Osteocyte (in vitro differentiated cells): ENCODE measurements at places on chromosomes 11 and 22.
A peak's percentile ranks its signal among the peaks of the same experiment; 100 is the strongest.

DNA sequence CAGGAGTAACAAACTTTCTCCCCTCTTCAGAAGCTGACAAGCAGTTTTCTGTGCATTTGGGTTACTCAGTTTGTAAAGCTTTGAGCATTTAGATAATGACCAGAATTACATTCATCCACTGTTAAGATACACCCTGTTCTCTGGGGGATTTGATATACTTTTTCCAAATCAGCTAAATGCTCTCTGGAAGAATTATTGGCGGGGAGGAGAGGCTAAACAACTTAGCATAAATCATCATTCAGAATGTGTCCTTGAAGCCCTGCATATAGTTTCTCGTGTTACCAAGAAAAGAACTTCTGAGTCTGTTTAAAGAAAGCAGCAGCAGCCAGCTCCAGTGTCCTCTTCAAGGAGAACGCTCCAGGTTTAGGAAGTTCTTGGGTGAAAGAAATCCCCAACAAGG, 54.9 kb upstream of the LDLRAD3 start:
- no peak for DNase-seq

DNA sequence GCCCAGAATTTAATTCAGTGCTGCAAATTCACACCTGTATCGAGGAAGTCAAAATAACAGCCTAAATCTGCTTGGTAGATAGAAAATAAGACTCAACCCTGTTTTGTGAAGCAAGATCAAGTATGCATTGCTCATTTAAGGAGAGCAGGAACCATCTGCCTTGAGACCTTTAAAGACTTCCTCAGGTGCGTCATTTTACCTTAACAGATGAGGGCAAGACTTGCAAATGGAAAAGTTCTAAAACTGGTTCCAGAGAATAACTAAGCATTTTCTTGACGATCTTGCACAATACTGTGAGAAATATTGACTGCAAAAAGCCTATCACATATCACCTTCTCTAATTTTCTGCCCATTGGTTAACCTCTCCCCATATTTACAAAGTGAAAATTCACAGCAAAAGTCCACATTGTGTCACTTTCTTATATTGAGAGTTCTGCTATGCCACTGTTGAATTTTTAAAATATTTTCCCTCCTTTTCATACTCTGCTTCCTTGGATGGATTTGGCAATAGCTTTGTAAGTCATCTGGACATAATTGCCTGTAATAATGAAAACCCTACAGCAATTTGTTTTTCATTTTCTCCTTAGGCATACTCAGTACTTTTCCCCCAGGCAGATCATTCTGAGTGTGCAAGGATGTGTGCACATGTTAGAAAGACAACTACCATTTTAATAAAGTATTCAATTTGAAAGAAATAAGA, 234.2 kb downstream of the AASDHPPT start:
- DNase-seq, result no peak

- DNase-seq, result no peak
These were observed 7.2 kb upstream of the CARD10 start for GRCh38 chr22:37526376-37526775.

GRCh38 chr11:119650251-119650650, 78.7 kb downstream of the NECTIN1 start:
- no peak for DNase-seq

GRCh38 chr11:110903378-110903777, 191.1 kb upstream of the ARHGAP20 start:
- DNase-seq, result no peak

- no peak for DNase-seq
These were observed 176.9 kb downstream of the NAV2 start for GRCh38 chr11:19889531-19889930.

DNA sequence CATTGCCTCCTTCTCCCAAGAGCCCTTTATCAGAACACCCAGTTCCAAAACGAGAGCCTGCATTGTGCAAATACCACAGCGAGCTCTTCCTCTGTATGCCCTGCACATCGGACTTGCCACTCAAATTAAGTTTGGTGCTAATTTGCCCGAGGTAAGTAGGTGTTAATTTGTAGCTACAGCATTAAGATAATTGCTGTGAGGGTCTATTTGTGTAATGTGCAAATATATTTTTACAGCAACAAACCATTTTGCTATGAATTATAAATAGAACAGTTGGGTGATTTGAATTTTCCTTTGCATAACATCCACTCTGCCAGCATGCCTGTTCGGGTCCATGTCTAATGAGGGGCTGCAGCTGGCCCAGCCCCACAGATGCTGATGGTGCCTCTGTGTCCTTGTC, 8.1 kb downstream of the ARHGAP8 start:
- no peak for DNase-seq

- DNase-seq, result no peak
These were observed 1.6 kb downstream of the YIF1A start for GRCh38 chr11:66287211-66287888.

DNA sequence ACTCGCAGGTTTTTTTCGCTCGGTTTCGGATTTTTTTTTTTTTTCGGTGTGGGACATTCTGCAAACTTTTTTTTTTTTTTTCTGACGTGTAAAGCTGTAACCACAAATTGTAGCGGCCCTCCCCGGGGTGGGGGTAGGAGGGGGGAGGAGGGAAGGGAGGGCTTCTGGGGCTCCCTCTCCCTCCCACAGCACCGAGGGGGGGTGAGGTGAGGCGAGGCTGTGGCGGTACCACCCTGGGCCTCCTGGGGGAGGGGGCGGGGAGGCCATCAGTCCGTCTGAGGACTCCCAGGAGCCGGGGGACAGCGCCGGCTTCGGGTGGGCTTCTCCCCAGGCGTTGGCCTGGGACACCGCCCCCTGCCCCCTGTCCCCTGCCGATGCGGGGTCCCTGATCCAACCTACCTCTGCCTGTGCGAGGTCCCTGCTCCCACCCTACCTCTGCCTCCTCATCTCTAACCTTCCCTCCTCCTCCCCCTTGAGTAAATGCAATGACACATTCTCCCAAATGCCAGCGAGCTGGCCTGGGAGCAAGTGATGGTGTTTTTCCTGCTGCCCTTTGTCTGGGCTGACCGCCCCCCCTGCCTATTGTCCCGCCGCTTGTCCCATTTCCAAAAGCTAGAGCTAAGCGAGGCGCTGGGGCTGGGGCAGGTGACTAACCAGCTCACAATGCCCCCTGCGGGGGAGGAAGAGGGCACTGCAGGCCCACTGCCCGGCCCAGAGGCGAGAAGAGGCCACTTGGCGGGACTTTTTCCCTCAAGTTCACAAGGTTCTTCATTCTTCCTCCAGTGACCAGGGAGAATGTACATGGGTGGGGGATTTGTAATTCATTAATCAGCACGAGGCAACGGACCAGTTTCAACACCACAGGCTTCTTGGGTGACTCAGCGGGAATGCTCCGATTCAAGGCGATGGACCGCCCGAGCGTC, 511 bp upstream of the CLCF1 start:
- peak; percentile 93 for DNase-seq

DNA sequence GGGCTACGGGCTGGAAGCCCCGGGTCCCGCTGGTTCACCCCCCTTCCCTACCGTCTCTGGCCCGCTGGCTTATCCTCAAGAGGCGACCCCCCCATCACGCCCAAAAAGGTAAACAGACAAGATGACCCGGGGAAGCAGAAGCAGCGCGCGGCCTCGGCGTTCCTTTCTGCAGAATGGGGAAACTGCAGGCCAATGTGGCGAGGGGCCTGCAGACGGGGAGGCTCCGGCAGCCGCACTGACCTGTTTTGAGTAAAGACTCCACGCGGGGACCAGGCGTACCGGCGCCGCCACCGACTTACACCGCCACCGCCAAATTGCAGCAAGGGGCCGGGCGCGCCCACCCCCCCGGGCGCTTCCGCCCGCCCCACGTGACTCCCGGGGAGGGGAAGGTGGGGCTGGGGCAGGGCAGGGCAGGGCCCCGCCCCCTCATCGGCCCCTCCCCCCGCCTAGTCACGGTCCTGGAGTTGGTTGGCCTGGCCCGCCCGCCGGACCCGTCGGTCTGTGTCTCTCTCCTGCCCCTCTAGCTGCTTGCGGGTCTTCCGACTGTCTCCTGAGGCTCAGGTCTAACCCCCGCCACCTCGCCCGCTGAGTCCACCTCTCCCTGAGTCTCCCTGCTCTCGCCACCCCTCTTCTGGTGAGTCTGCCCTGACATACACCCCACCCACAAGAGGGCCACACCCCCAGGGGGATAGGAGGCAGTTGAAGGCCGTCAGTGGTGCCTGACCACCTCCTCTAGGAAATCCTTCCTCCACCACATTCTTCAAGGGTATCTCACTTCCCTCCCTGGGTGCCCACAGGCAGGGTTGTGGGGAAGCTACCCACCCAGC, at the start of gene ARAP1:
ARAP1 (minus strand) TSS at position 321 of the 827 bp plus-strand sequence. CDS start 25,280 bp downstream, outside the sequence.
- no peak for DNase-seq

DNA sequence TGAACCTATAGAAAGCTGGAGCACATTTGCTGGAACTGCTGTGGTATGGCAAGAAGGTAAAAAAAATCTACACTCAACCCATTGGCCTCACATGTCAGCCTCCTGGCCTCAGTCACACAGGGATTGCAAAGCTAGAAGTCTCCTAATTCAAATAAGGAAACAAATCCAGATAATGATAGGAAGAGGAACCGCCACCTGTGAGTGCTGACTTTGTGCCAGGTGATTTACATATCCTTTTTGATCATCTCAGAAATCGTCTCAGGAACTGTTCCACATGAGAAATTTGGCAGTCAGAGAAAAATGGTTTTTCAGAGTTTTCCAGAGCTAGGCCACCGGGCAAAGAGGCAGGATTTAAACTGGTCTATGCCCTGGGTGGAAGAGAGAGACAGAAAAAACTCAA, 986 bp downstream of the NLRP10 start:
- DNase-seq, result no peak

DNA sequence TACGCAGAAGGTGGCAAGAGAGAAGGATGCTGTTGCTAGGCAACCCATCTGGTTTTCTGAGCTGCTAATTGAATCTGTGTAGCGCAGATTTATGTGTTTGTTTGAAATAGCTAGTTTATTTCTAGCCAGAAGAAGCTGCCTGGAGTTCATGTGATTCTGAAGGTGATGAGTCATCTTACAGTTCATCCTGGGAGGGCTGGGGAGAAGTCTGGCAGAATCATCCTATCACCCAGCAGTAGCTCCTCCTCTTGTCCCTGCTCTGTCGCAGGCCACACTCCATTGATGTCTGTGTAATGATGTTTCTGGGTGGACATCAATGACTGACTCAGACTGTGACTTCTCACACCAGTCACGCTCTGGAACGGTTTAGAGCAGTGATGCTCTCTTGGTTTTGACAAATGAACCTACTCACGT, 4.8 kb upstream of the FBXO7 start:
- DNase-seq, result no peak

DNA sequence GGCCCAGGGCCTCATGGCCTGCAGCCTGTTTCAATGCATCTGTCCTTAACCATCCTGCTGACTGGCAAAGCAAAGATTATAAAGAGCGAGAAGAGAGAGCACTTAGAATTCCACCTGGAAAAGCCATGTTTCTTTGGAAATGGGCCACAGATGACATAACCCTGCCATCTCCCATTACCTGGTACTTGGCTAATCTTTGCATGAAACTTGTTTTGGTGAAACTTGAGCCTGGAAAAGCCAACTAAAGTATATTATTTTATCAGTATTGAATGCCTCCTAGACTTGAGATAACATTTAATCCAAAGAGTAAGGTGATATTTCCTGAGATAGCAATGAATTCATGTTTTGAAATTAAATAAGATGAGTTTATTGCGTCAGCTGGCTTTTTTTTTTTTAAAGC, 72.6 kb downstream of the NAV2 start:
- no peak for DNase-seq

DNA sequence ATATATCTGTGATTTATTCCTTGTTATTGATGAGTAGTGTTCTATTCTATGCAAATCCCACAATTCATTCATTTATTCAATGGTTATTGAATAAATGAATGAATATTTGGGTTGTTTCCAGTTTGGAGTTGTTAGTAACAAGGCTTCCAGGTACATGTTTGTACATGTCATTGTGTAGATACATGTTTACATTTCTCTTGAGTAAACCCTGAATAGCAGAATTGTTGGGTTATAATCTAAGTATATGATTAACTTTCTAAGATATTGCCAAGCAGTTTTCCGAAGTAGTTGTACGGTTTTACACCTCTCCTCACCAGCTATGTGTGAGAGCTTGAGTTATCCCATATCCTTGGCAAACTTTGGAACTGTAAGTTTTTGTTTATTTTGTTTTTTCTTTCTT, 18.5 kb upstream of the OR8G1 start:
- no peak for DNase-seq

DNA sequence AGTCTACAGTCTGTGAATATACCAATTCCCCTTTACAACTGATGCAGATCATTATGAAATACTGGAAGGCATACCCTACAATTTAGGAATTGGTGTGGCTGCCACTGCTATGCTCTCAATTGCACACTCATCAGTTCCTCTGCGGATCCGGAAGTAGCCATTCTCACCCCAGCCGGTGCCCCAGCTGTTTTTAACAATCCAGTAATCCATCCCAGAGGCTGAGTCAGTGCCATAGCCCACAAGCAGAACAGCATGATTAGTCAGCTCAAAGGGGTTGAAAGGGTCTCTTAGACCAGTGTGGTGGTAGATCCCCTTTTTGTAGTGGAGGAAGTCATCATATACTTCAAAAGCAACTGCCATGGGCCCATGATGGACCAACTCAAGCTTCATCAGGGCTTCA, 43.6 kb downstream of the CTSC start:
- DNase-seq, result no peak

- no peak for DNase-seq
These were observed 4.0 kb upstream of the ALX4 start for GRCh38 chr11:44313761-44314489.

DNA sequence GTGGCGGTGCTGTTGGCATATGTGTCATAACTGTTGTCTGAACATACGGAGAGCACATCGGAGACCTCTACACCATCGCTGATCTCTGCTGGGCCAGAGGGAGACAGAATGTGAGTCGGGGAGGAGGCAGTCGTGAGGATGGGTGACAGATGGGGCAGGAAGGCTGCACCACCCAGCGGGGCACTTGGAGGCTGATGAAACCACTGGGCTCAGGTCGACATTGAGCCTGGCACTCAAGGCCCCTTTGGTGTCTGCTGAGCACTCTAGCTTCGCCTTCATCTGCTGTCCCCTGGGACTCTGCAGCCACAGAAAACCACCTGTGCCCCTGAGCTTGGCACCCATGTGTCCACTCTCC, 2.5 kb upstream of the KLHL35 start:
- DNase-seq, result no peak

GRCh38 chr22:27962268-27963044, 43.4 kb upstream of the PITPNB start:
- DNase-seq, result no peak

GRCh38 chr11:47130543-47130942, 46.1 kb downstream of the ARFGAP2 start:
- DNase-seq, result no peak

GRCh38 chr11:114623720-114624119, 28.1 kb upstream of the NXPE4 start:
- no peak for DNase-seq

- no peak for DNase-seq
These were observed 13.7 kb downstream of the EHD1 start for GRCh38 chr11:64864473-64865285.

- DNase-seq, result no peak
These were observed 7.0 kb upstream of the MSANTD2 start for GRCh38 chr11:124807201-124807600.

- peak; percentile 62 for DNase-seq
These were observed 15.4 kb downstream of the APOL5 start for GRCh38 chr22:35733036-35733435.

GRCh38 chr11:19326499-19326898, 85.8 kb upstream of the E2F8 start:
- no peak for DNase-seq
